Muscle of arm (tissue), 14 donors: ENCODE measurements at places on chromosomes 7 and 10.

DNA sequence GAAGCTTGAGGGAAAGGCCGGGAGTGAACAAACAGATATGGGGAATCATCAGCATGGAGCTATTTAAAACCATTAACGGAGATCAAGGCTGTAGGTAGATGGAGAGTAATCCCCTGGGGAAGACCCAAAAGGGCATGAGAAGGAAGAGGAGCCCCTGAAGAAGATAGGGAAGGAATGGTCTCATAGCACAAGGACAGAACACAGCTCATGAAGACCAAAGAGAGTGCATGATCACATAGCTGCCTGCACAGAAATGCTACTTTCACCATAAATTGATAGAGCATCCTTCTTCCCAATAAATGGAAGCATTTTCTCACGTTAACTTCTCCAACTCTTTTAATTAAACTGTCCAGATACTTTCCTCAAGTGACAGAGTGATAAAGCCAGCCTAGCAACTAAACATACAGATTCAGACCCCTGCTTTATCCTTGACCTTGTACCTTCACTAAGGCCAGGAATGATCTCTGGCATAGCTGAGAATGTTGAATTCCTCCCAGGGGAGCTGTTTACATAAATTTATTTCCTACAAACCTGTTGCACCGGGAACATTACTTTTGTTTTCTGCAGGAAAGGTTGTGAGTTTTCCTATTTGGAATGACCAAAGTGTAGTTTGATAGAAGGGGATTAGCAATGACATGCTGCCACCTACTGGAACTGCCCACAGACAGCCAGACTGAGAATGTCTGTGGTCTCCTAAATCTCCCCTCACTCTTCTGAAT is 110.8 kb upstream of the LRGUK start:
- DNase-seq: peak; percentile 52

GRCh38 chr7:39360766-39361165 is 205.4 kb upstream of the YAE1 start:
- no peak for DNase-seq

DNA sequence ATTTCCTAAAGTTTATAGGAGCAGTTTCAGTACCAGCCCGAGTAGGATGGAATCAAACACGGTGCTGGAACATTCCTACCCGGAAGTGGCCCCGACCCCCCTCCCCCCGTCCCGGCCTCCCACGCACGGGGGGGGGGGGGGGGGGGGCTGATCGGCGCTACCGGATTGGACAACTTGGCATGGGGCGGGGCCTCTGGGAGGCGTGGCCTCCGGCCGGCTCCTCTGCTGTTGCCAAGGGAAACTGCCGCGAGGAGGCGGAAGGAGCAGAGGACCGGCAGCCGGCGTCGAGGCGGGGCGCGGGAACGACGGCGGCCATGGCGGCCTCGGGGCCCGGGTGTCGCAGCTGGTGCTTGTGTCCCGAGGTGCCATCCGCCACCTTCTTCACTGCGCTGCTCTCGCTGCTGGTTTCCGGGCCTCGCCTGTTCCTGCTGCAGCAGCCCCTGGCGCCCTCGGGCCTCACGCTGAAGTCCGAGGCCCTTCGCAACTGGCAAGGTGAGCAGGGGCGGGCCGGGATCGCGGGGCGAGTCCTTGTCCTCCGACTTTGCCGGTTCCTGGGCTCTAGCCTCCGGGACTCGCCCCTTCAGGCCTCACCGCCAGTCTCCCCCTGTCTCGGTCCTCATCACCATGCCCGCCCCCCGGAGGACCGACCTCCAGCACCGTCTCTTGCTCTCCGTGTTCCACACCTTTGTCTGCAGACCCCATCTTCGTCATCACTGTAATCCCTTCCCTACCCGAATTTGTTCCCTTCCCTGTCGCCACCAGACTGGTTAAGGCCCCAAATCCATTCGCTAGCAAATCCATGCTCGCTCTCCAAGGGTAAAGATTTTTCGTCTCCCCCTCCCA is at the start of gene RHBDD2:
Gene RHBDD2 (plus strand): TSS at position 266 of the 843 bp plus-strand sequence. CDS start 49 bp downstream, at position 315.
- peak; percentile 95 for DNase-seq

- DNase-seq: no peak
These were observed 490 bp downstream of the TNS3 start for GRCh38 chr7:47581438-47581803.

DNA sequence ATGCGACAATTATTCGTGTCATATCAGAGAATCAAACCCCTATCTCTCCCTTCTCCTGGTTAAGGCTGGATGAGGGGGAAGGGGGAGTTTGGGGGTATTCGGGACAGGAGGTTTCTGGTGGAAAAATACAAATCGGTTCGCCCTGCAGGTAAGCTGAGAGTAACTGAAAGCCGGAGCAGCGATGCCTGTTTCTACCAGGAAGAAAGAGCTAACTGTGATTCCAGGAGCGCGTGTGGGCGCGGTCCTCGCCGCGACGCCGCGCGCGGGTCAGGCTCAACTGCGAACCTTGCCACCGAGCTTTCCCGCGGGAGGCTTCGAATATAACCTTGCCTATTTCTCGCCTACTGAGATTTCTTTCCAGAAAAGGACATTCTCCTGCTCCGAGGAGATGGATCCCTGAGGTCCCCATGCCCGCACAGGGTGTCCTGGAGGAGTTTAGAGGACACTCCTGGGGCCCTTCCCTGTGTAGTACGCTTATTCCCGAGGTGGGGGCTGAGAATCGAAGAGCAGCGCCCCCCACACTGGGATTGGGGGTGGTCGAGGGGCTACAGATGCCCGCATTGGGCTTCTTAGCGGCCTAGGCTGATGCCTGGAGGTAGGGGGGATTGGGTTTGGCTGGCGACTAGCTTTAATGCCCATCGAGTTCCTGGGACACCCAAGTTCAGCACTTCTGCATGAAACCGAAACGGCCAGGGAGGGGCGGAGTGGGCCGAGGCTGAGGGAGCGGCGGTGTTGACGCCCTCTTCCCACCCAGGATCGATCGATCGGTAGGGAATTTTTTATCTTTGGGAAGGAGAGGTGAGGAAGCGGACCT is 13.0 kb upstream of the DLX6 start:
- DNase-seq: no peak

DNA sequence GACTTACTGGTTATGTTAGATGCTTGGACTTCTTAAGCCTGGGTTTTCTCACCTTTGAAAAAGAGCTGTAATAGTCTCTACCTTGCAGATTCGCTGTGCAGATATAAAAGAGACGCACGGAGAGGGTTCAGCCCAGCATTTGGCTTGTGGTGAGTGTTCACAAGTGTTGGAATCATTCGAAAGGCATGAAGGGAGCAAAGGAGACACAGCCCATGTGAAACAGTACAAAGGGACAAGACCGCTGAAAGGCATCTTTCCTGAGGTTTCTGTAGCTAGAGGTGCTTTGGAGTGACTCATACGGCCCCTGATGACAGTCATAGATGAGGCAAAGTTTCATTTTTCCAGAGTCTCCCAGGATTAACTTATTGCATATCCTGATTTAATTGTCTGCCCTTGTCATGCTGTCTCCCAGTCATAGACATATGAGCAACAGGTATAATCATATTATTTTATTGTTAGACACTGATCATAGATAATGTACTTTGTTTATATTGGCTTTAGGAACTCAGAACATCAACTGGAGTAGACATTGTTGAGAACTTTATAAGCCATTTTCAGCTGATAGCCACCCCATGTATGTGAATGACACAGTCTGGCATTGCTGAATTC is 171.1 kb downstream of the ADRA2A start:
- DNase-seq: no peak

- DNase-seq: peak; percentile 74
These were observed 119.9 kb downstream of the SLC16A9 start for GRCh38 chr10:59589796-59590195.

GRCh38 chr10:108785011-108785410 is 1138.3 kb downstream of the XPNPEP1 start:
- no peak for DNase-seq

DNA sequence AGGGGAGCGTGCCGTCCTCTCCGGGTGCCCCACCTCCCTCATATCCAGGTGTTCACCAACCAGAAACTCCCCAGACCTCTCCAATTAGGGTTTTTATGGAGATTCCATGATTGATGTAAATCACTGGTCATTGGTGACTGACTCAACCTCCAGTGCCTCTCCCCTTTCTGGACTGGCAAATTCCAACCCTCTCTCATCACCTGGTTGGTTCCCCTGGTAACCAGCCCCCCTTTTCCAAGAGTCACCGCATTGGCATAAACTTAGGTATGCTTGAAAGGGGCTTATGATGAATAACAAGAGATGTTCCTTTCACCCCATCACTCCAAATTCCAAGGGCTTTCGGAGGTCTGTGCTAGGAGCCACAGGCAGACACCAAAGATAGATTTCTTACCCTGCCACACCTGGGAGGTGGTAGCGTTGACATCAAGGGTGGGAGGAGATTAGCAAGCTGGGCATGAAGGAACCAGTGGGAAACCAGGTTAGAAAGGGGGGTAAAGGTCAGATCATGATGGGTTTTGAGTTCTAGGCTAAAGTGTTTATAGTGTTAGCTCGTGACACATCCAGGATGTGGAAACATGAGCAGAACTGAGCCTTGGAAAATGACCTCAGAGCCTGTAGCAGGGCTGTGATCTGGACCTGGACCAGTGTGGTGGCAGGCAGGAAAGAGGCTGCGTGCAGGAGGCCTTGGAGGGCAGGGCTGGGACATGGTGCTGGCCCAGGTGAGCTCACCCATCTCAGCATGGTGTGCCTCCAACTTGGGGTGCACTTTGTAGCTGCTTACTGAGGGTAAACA is 45.1 kb downstream of the CAMK1D start:
- DNase-seq: no peak

GRCh38 chr10:118209215-118209614 is 132.9 kb downstream of the FAM204A start:
- DNase-seq: no peak

DNA sequence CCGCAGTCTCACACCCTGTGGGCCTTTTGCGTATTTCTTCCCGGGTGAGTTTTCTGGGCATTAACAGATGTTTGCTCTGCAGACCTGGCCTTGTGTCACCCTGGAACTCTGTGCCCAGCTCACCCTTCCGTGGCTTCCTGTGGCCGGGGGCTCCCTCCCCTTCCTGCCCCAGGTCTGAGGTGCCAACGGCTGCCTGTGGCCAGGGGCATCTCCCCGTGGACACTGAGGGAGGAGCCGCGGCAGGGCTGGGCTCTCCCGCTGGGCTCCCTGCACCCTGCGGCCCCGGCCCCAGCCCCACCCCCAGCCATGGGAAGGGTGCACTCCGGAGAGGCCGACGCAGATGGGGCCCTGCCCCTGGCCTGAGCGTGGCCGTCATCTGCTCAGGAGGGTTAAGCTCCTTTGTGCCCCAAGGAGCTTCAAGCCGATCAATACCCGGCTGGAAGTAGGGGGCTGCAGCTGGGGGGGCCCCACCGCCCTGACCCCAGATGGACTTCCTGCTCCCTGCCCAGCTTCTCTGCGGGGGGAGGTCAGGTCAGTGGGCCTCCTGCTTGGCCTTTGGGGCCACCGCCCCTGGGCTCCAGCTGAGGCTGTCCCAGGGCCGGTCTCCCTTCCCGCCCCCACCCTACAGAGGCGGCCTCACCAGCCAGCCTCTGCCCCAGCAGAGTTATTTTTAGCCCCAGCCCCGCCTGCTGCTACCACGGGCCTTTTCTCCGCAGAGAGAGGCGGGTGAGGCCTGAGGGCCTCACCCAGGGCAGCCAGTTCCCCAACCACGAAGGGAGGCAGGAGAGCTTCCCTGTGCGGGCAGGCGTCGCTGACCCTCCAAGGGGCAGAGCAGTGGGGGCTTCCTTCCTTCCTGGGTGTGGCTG is 24.2 kb downstream of the PWWP2B start:
- DNase-seq: no peak

GRCh38 chr7:13077466-13077865 is 390.0 kb downstream of the ARL4A start:
- DNase-seq: no peak

DNA sequence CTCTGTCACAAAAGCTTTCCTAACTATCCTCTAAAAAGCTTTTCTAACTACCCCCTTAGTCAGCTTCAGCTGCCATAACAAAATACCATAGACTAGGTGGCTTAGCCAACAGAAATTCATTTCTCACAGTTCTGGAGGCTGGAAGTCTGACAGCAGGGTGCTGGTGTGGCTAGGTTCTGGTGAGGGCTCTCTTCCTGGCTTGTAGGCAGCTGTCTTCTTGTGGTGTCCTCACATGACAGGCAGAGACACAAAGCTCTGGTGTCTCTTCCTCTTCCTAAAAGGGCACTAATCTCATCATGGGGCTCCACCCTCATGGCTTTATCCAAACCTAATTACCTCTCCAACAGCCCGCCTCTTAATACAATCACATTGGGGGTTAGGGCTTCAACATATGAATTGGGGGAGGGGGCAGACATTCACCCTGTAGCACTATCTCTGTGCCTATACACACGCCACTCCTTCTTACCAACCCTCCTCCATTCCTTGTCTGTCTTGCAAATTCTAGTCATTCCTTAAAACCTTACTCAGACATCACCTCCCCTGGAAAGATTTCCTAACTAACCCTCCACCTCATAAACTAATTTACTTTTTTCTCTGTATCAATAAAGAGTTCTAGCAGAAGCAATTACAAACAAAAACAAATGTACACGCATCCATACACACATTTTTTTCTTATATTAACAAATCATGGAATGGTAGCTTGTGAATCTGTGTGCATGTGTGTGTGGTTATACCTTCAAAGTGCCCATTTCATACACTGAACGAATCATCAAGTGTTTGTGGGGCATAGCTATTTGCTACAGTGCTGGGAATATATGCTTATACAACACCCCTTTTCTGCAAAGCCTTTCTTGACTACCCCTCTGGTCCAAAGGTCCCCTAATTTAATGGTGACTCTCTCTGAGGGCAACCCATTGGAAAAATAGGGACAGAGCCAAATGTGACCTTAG is 26.4 kb downstream of the RHOBTB1 start:
- DNase-seq: no peak

GRCh38 chr10:111267673-111268072 is 190.8 kb downstream of the ADRA2A start:
- DNase-seq: no peak

DNA sequence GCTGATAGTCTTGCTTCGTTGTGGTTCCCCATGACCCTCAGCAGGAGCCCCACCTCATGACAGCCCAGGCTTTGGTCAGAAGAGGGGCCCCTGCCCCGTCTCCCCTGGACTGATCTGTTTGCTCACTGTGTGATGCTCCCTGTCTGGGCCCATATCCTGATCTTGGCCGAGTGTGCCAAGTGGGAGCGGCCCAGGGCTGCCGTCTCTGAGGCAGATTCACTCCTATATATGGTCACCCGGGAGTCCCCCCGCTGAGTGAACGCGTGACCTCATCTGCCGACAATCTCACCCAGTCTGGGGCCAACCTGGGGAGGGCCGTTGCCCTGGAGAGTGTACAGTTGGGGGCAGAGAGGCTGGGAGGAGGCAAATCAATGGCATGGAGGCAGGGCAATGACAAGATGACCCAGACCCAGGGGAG is 34.5 kb downstream of the PPIF start:
- DNase-seq: no peak

- DNase-seq: no peak
These were observed 6.1 kb downstream of the DENND11 start for GRCh38 chr7:141695803-141696289.

- no peak for DNase-seq
These were observed 2.4 kb downstream of the ADRB1 start for GRCh38 chr10:114046087-114046458.

DNA sequence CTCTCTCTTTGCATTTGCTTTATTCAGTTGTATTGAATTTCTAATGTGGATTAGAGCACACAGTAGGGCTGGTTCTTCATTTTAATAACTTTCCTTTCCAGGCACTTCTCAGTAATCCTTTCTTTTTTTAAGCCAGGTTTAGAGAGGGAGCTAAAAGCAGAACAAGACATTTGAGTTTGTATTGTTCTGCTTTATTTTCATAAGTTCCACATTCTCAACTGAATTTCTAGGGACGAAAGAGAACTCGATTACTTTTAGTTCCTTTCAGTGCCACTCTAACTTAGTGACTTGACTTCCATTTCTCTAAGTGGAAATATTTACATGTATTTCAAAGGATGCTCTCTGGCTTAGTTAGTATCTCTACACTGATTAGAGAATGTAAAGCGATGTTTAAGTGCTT is 145.6 kb downstream of the EXOC4 start:
- DNase-seq: no peak
